ENCODE measurements at places on chromosomes 5 and 9. TPM values are rescaled to one million over a fixed set of nuclear protein-coding genes. Genes with fewer than 3 reads are reported as not detected.

DNA sequence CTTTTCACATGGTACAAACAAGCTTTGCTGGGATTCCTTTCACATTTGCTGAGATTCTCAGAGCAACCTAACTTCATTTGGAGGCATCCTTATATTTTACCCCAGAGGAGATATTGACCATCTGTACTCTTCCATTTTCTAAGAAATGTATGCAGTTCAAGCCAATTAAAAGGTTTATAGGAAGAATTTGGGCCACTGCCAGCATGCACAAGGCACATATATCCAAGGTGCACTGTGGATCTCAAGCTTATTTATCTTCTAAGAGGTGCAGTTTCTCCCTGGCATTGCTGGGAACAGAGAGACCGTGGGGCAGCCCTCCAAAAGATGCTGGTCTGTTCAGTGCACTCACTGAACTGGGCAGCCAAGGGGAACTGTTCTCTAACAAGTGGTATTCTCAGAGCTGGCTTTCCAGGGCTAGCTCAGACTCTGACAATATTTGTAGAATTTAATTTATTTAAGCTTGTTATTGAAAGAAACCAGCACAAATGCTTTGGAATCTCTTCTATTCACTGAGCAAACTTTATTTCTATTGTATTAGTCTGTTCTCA lies 213.3 kb downstream of the TENT4A start:
- DNase-seq = no peak

- no peak for DNase-seq
Observed at GRCh38 chr9:136143215-136144001, 24.7 kb upstream of the TMEM250 start.

DNA sequence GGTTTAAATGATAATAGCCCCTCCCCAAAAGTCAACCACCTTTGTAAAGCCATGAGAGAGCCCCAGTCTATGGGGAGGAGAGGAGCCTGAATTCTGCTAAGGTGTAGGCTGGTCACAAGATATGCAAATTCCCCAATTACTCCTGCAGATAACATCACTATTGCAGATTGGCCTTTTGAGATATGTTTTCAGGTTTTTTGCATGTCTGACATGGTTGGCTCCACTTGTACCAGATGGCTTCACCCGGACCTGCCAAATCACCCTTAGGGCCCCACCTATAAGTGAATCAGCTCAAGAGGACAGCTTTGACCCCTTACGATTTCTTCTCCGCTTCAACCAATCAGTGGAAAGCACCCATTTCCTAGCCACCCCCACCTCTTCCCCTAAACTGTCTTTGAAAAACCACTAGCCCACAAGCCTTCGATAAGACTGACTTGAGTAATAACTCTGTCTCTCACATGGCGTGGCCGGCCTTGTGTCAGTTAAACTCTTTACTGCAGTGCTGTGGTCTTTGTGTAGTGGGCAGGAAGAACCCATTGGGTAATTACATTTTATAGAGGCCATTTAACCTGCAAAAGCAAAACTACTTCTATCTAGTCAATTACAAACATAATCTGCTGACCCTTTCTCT lies 69.7 kb downstream of the PRLR start:
- DNase-seq = no peak

The GPR150 gene
- total RNA-seq = 1.6 TPM

DNA sequence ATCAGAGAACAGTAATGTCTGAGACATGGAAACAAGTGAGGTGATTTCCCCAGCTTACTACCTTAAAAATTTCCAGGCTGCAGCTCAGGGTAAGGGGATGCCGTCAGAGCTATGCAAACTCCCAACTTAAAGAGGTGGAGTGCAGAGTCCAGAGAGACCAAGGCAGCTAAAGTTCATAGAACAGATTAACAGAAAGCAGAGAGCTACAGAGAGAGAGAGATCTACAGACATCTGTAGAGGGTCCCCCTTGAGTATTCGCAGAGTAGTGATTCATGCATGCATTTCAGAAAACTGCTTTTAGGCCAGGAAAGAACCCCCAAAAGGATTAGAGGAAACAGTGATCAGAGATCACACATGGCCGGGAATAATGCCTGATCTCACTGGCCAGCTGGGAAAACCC lies 306.2 kb upstream of the PUM3 start:
- peak; percentile 14 for DNase-seq

- DNase-seq = no peak
Observed at GRCh38 chr5:65734921-65735320, 12.9 kb downstream of the NLN start.

GRCh38 chr9:135048758-135049444 lies 38.6 kb upstream of the OLFM1 start:
- no peak for DNase-seq

- no peak for DNase-seq
Observed at GRCh38 chr5:127567026-127567768, 49.8 kb downstream of the PRRC1 start.

The PCDHB13 gene
- total RNA-seq = 5.1 TPM

The TMEFF1 gene
- total RNA-seq = 2.4 TPM

- no peak for DNase-seq
Observed at GRCh38 chr5:116002116-116002906, 30.0 kb upstream of the ARL14EPL start.

DNA sequence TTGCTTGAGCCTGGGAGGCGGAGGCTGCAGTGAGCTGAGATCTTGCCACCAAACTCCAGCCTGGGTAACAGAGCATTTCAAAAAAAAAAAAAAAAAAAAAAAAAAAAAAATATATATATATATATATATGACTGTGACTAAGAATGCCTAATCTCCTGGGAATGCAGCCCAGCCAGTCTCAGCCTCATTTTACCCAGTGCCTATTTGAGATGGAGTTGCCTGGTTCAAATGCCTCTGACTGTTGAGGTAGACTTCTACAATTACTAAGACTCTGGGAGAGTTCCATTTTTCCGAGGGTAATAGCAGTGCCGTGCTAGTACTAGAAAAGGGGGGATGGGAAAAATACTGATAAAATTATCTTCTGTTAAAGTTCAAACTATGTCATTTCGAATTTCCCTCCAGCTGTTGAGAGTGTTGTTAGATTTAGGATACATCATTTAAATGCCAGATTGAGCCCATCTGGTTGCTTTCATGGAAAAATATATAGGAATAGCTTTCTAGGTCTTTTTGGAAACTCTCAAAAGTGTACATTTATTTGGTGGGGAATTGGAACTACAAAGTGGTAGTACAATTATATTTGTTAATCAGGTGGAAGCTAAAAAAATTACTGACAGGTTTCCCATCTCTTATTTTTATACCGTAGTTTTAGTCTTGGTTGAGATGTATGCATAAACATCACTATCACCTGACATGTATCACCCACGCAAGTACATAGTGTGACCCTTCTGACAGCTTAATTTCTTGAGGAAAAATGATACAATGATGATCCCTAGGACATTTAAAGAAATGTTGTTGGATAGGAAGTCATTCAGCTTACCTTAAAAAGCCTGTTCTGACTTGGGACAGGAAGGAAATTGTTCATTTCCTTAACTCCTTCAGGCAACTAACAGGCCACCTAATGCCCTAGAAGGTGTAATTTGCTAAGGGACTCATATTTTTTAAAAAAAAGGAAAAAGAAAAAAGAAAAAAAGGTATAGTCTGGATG lies 214.9 kb downstream of the ADAMTSL1 start:
- no peak for DNase-seq

The ENTPD8 gene
- not detected for total RNA-seq

The PCDHGA7 gene
- 0.57 TPM for total RNA-seq

GRCh38 chr9:76756941-76757673 lies 7.1 kb upstream of the PCA3 start:
- no peak for DNase-seq

DNA sequence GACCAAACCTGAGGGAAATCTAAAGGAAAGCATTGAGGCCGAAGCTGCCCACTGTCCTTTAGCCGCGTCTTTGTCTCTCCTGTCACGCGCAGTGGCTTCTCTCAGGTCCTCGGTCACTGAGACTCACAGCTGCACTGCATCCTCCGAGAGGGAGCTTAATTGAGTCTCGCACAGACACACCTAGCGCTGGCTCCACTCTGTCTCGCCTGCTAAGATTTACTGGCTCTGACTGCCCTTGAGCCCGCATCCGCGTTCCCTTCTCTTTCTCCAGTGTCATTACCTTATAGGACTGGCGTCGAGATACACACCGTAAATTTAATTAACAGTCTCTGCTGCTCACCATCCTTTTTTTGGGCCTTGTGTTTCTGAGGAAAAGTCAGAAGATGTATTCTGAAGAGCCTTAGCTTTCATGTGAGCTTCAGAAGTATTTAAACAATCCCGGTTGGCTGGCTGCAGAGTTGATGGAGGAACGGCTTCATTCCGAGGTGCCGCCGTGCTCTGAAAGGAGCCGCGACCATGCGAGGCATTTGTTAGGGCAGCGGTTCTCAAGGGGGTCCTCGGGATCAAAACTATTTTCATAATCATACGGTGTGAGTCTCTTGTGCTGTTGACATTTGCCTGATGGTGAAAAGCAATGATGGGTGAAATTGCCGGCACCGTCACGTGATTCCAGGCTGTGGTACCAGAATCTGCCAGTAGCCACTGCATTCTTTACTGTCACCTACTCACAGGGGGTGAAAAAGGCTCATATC lies 58.3 kb downstream of the GPR107 start:
- DNase-seq = no peak

- peak; percentile 48 for DNase-seq
Observed at GRCh38 chr9:16828340-16829281, 41.9 kb downstream of the BNC2 start.

The FPGS gene
- total RNA-seq = 104 TPM

The SHISAL2B gene
- total RNA-seq = not detected

GRCh38 chr9:101093620-101094019 lies 65.1 kb downstream of the PLPPR1 start:
- no peak for DNase-seq

DNA sequence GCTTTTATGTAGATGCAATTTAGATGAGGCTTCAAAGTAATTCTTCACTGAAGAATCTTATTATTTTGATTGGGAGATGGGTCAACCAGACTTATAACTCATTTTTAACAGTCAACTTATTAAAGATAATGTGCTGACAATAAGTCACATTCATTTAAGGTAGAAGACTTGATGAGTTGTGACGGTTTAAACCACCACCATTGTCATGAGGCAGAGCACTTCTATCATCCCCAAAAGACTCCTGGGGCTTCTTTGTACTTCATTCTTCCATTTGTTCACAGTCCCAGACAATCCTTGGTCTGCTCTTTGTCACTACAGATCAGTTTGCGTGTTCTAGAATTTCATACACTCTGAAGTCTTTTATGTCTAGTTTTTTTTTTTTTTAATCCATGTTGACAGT lies 346.1 kb downstream of the RASEF start:
- DNase-seq = no peak

- DNase-seq = peak; percentile 49
Observed at GRCh38 chr9:70389621-70390266, 24.7 kb downstream of the KLF9 start.

- no peak for DNase-seq
Observed at GRCh38 chr5:15421921-15422412, 78.0 kb upstream of the FBXL7 start.

GRCh38 chr9:614431-614830 lies 227.1 kb upstream of the DMRT1 start:
- DNase-seq = peak; percentile 40

- no peak for DNase-seq
Observed at GRCh38 chr5:94113-94892, 2.3 kb downstream of the PLEKHG4B start.

The EIF4E1B gene
- total RNA-seq = not detected

- peak; percentile 82 for DNase-seq
Observed at GRCh38 chr5:93607367-93608258, 24.6 kb downstream of the NR2F1 start.

GRCh38 chr5:120320626-120321025 lies 143.5 kb upstream of the PRR16 start:
- DNase-seq = no peak

GRCh38 chr9:93268551-93269314 lies 84.8 kb downstream of the WNK2 start:
- DNase-seq = no peak

The TRAF1 gene
- total RNA-seq = 0.90 TPM

- peak; percentile 47 for DNase-seq
Observed at GRCh38 chr5:73709536-73710129, 83.6 kb downstream of the ARHGEF28 start.

GRCh38 chr9:129607027-129607387 lies 13.9 kb downstream of the C9orf50 start:
- DNase-seq = no peak

GRCh38 chr9:98989036-98990000 lies 45.6 kb downstream of the COL15A1 start:
- peak; percentile 100 for DNase-seq

The ARHGEF37 gene
- total RNA-seq = 0.11 TPM

GRCh38 chr9:121285835-121286687 lies 18.1 kb downstream of the GSN start:
- peak; percentile 83 for DNase-seq

The PCDH12 gene
- total RNA-seq = under 0.01 TPM

DNA sequence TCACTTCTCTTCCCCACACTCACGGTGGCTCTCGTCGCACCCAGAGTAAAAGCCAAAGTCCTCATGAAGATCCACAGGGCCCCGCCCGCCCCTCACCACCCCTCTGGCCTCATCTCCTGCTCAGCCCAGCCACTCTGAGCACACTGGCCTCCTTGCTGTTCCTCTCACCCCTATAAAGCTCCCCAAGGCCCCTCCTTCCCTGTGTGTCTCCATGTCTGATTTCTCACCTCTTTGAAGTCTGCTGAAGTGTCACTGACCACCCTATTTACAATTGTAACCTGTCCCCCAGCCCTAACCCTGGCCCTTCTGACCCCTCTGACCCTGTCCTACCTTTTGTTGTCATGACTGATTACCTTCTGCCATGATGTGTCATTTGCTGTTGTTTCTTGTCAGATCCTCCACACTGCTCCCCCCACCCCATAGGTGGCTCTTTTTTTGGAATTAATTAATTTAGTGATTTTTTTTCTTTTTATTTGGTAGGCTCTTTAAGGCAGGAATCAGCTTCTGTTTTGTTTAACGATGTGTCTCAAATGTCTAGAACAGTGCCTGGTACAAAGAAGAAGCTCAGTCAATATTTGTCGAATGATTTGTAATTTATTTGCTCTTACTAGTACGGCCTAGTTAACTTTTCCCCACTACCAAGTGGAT lies 90.2 kb downstream of the IQGAP2 start:
- no peak for DNase-seq

The SV2C gene
- total RNA-seq = not detected

GRCh38 chr5:134649163-134649835 lies 714 bp downstream of the SEC24A start:
- peak; percentile 26 for DNase-seq

DNA sequence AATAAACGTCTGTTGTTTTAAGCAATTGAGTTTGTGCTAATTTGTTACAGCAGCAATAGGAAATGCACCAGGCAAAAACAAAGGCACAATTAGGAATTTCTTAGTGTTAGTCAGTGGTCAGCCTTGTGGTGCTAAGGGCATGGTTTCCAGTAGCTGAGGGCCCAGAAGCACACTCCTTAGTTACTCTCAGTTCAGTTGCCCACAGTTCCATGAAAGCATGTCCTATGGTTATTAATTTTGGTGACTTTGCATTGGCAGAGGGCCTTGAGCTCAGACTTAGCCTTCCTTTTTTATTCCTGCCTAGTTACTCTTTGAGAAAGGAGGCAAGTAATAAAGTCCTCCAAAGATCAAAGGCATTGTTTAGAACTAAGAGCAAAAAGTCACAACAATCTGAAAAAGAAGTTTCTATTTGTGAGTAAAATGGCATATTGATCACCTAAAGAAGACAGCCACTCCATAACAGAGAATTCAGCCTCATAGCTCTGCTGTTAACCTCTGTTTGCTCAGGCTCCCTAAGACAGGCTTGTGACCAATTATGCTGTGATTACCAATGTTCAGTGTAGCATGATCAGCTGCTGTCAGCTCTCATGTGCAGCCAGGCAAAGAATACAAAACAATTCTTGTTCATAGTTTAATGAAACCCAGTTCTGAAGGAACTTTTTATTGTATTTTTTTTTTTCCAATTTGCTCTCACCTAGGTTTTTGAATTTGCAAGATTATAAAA lies 57.0 kb upstream of the MROH2B start:
- DNase-seq = no peak

The SLC1A1 gene
- total RNA-seq = 3.7 TPM

Measured in LHCN-M2 (cell line).